ENCODE measurements at places on chromosomes 4 and X.

DNA sequence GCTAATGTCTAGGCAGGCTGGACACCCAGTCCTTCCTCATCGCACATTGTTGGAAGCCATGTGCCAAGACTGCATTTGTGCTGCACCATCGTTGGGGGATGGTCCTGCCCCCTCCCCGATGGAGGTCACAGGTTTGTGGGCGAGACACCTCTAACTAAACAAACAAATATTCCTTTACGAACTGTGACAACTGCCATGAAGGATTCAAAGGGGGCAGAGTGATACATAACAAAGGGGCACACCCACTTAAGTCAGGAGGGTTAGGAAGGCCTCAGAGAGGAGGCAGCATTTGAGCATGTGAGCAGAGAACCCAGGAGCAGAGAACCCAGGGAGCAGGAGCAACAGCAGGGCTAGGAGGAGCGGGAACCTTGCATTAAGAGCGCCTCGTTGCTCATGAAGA is 37.1 kb downstream of the TRIM2 start:
- no peak for DNase-seq

GRCh38 chr4:141797966-141798365 is 161.6 kb downstream of the IL15 start:
- DNase-seq = no peak

GRCh38 chrX:9862525-9862924 is 76.3 kb downstream of the SHROOM2 start:
- no peak for DNase-seq

DNA sequence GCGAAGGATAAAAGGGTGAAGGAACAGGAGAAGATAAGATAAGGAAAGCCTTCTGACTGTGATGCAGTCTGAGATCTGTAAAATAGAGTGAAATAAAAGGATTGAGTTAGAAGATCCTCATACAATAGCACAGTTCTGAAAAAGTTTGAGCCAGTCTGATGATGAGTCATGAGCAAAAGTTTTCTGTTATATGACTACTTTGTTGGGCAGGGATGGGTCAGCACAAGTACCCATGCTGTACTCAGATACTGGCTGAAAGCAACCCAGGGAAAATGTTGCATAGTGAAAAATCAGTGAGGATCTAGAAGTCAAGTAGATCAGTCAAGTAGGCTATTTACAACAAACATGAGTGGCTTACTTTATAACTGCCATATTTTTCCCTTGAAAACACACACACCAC is 253.5 kb downstream of the PCDH10 start:
- DNase-seq = no peak

DNA sequence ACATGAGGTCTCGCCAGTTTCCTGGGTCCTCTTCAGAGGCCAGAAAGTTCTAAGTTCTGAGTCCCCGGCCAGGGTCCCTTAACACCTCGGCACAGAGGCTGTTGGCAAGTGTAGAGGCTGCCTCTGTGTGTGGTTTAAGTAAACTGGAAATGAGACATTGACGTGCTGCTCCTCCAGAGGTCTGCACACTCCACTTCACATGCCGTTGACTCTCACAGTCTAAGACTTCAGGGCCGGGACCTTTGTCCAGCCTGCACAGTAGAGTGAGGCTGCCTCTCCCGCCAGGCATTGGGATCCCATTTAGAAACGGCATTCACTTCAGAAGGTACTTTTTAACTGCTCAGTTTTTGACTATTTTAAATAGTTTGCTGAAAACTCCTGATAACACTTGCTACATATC is 10.6 kb upstream of the TADA2B start:
- no peak for DNase-seq

DNA sequence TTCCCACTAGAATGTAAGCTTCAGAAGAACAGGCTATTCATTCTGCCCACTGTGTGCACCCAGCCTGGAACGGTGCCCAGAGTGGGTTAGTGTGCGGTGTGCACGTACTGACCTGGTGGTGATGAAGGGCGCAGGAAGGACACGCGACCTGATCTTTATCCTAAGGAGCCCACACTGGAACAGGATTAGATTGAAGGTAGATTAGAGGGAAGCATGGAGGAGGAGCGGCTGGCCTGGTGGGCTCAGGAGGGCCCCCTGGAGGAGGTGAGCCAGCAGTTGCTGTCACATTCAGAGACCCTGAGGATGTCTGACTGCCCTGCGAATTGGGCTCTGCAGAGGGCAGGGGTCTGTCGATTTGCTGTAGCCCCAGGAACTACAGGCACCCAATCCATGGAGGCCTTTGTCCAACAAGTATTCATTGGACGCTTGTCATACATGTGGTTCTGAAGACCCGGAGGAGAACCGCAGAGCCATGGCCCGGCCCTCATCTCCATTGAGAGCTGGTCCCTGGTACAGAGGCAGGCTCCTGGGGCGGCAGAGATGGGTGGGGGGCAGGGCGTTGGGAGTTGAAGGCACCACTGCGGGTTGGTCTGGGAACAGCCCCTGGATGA is 73.2 kb downstream of the HTRA3 start:
- DNase-seq = no peak

DNA sequence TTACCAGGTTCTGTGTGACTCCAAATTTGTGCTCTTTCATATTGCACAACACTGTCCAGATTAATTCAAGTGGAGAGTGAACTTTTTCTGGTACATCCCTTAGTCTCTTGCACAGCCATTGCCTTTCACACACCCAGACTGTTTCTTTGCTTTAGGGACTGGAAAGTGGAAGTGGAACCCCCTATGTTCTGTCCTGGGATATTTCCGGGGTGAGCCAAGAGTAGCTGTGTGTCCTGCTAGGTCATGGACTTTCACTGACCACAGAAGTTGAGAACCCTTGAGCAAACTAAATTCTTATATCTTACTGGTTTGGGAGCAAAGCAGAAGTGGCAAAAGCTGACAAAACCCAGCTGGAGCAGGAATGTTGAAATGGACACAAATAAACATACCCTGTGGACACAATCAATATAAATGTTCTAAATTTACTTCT is 10.3 kb upstream of the VSIG4 start:
- no peak for DNase-seq

GRCh38 chr4:75924309-75924827 is 16.4 kb downstream of the NAAA start:
- DNase-seq = no peak

DNA sequence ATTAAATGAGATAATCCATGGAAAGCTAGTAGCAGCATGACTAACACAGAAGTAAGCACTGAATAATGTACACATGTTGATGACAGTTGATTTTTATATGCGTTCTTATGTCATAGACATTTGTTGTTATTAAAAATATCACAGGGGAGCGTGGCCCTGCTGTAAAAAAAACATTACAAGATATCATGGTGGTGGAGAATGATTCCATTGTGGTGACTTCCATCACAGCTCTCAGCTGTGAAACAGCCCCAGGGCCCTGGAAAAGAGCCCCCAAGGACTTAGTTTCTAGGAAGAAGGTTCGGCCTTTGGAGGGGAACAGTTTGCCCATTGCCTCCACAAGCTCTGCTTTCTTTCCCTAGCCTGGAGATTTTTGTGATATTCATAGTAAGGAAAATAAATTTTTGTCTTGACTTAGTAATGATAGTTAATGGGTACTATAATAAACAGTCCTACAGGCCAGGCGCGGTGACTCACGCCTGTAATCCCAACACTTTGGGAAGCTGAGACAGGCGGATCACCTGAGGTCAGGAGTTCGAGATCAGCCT is 49.9 kb downstream of the FAM114A1 start:
- no peak for DNase-seq

DNA sequence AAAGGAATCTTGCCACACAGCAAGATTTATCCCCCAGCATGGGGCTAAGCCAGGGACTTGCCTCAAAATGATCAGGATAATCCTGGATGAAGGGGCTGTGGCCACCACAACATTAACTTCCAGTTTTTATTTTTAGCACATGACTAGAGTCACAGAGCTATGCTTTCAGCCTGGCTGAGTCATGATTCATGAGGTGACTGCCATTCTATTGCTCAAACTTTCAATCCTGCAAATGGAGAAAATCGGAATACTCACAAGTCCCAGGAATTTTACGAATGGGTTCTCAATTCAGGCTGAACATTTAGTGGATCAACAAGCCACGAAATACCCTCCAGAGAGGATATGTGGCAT is 70.7 kb upstream of the HPGD start:
- no peak for DNase-seq

- DNase-seq = no peak
These were observed 80.4 kb downstream of the HS6ST2 start for GRCh38 chrX:132877954-132878536.

- no peak for DNase-seq
These were observed 161.6 kb upstream of the TLL1 start for GRCh38 chr4:165711436-165711835.

Data from left renal pelvis (tissue), 4 donors.